ENCODE measurements at places on chromosomes 7 and 10.

GRCh38 chr10:30705625-30706149, 76.1 kb upstream of the LYZL2 start:
- DNase-seq = no peak

- DNase-seq = no peak
Measured at GRCh38 chr7:101563943-101564777, 64.9 kb downstream of the MYL10 start.

- DNase-seq = no peak
Measured at GRCh38 chr7:100087055-100087750, 1.6 kb upstream of the COPS6 start.

DNA sequence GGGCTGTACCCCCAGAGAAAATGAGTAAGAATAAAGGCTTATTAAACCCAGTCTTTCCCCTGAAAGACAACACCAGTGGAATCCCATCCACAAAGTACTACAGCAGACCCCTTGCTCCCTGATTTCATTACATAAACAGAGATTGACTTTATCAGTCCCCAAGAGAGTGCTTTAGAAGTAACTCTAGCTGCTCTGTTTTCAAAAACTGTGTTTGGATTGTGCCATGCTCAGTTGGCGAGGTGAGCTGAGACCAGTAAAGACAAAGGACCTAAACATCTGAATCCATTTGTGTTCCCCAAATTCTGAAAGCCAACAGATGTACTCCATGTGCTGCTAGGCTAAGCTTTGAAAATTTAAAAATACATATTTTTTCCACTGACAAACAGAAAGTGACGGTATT, 127.0 kb downstream of the ATE1 start:
- no peak for DNase-seq

GRCh38 chr10:128646956-128647355, 520.7 kb upstream of the MKI67 start:
- no peak for DNase-seq

DNA sequence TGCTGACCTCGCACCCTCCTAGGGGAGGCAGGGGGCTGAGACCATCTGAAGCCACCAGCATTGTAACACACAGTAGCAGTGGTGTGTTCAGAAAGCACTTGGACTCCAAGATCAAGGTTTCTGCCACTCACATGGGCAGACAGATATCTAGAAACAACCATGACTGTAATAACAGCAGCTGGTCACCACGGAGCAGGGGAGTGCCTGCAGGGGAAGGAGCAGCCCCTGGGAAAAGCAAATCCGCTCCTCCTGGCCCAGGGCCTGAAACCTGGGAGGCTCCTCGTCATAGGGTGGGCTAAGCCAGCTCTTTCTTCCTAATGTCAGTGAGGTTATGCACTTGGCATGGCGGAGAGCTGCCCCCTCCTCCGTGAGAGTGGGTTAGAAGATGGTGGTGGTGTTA, 118.4 kb upstream of the INSYN2A start:
- no peak for DNase-seq

DNA sequence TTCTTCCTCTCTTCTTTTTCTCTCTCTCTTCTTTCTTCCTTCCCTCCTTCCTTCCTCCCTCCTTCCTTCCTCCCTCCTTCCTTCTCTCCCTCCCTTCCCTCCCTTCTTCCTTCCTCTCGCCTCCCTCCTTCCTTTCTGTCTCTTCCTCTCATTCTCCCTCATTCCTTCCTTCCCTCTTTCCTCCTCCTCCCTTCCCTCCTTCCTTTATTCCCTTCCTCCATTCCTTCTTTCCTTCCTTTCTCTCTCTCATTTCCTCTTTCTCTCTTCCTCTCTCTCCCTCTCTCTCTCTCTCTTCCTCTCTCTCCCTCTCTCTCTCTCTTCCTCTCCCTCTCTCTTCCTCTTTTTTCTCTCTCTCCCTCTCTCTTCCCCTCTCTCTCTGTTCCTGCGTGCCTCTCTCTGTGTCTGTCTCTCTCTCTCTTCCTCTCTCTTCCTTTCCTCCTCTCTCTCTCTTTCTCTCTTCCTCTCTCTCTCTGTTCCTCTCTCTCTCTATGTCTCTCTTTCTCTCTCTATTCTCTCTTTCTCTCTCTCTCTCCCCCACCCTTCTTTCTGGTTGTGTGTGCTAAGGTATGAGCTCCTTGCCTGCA, 80.1 kb upstream of the PFKP start:
- no peak for DNase-seq

GRCh38 chr10:93742633-93743349, 14.9 kb upstream of the LGI1 start:
- DNase-seq = no peak

DNA sequence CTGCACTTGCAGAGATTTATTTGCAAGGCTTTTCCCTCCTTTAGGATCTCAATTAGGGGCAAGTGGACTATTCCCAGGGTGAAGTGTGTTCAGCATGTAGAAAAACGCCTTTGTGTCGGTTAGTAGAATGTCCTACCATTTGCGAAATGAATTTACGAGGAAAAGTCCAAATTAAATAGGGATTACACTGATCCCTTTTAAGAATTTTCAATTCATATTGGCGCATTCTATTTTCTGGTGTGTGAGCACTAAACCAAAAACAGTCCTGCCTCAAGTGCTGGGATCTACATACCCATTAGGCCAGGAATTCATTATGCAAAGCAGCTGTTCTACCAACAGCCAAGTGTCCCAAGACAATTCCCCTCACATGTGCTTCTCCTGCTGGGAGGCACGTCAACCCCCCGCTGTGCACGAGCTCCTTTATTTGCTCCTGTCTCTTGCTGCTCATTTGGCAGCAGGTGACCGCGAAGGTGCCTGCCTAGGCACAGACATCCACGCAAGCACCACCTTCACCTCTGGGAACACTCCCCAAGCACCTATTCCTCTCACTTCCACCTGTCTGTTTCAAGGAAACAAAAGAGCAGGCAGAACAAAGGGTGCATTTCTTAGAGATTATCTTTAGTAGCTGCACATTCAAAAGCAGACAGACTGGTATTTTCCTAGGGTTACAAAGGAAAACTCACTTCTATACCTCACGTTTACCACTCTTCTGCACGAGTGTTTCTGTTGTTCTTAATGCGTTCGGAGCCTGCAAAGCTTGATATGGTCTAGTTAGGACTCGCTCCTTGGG, 134.6 kb upstream of the FGFR2 start:
- no peak for DNase-seq

DNA sequence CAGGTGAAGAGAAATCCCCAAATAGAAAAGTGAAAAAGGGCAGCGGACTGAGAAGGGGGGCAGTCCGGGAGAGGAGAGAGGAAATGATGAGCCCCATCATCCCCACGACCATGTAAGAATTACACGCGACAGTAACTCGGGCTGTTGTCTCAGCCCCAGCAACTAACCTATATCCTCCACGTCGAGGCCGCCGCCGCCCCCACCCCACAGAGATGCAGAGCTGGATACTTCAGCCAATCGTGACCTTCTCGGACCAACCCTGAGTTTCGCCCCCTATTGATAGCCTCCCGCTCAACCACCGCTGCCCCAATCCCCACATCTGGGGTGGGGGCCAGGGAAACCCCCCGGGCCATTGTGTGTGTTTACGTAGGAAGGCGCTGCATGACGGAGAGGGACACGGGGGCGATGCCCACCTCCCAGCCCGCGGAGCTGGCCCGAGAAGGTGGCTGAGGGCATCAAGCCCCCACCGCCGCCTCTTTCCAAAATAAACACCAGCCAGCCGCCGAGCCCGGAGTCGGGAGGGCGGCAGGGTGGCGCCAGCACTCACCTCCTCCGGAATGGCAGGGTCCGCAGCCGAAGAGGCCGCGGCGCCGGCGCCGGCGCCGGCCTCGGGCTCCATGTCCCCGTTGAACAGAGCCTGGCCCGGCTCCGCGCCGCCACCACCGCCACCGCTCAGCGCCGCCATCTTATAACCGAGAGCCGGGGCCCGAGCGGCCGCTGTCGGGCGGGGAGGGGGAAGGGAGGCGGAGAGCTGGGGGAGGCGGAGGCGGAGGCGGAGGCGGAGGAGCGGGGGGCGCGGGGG, 509 bp downstream of the BRAF start:
- DNase-seq = peak; percentile 61

DNA sequence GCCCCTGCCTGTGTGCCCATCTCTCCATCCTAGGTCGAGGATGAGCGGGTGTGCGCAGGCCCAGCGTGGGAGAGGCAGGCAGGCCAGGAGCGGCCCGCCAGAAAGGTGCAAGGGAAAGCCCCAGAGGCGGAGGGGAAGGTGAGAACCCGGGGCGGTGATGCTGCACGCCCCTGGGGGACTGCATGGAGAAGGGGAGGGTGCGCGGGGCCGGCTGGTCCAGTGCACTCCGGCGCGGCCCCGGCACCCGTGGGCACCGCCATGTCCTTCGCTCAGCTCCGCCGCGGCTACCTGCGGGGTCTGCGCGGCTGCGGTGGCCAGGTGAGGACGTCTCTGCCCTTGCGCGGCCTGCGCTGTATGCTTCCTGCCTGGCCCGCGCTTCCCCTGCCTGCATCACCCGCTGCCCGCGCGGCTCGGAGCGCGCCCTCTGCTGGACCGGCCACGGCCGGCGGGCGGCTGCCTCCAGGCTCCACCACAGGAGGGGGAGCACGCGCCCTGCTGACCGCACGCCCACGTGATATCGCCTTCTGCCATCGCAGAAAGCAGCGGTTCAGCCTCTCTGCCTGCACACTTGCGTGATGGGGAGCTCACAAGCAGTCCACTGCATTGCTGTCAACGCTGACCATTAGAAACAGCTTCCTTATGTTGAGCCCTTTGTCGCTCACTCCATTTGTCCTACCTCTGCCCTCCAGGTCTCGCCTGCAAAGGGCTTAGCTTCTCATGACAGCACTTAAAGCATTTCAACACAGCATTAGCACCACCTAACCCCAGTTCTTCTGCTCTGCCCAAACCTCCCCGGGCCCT, 73.9 kb downstream of the CXCL12 start:
- DNase-seq = peak; percentile 33

DNA sequence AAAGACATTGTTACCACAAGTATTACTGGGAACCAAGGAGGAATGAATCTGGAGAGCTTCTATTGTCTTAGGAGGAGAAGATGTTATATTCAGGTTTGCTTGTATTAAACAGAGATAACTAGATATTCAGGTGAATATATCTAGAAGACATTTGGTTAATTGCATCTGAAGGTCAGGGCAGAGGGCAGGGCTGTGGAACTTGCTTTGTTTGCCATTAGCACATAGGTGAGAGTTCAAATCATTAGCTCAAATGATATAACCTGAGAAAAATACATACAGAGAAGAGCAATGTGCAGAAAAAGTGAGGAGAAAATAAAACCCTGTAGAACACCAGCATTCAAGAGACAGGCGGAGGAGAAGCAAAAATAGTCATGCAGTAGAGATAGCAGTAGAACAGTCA, 116.8 kb downstream of the DNAJB9 start:
- no peak for DNase-seq

- DNase-seq = no peak
Measured at GRCh38 chr7:94810496-94810895, 96.9 kb upstream of the PPP1R9A start.

DNA sequence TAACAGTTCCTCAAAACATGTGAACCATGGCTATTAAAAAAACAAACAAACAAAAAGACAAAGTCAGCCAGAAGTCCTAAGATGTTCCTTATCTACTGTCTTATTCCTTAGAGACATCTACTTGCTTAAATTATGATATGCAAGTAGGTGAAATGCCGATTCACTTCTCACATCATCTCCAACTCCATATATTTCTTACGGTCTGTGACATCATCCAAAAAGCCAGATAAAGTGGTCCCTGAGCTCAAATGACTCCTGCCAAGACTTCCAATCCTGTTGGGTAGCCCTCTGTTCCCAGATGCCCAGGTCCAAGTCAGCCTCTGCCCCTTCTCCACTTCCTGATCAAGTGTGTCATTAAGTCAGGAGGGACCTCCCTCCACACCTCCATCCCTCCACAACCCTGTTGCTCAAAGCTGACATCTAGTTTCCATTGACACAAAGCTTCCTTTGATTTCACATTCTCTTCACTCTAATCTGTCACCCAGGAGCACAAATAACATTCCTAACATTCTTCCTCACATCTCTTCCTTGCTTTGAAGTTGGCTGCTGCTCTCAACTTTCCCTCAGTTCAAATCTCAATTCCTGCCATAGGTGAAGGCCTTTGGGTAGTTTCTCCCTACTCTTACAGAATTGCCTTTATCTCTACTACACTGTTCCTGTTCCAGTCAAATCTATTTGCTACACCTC, 56.1 kb upstream of the PDLIM1 start:
- no peak for DNase-seq

- no peak for DNase-seq
Measured at GRCh38 chr7:156703209-156703608, 62.6 kb downstream of the RNF32 start.

DNA sequence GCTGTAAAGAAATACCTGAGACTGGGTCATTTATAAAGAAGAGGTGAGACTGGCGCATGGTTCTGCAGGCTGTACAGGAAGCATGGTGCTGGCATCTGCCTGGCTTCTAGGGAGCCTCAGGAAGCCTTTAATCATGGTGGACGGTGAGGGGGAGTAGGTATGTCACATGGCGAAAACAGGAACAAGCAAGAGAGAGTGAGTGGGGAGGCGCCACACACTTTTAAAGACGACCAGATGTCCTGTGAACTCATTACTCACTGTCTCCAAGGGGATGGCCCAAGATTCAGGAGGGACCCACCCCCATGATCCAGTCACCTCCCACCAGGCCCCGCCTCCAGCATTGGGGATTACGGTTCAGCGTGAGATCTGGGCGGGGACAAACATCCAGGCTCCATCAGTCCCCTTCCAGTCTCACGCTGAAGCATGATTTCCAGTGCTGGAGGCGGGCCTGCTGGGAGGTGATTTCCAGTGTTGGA, 3.2 kb downstream of the ZNF316 start:
- DNase-seq = no peak

GRCh38 chr10:71052076-71052660, 160.2 kb upstream of the UNC5B start:
- DNase-seq = no peak

DNA sequence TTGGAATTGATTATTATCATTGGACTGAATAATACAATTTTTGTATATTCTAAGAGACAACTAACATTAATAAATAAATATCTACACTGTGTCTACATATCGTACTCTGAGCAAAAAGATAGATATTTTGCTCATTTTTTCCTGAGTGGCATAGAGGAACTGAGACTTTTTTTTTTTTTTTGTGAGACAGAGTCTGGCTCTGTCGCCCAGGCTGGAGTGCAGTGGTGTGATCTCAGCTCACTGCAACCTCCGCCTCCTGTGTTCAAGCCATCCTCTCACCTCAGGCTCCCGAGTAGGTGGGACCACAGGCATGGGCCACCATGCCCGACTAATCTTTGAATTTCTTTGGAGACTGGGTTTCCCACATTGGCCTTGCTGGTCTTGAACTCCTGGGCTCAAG, 14.0 kb downstream of the KMT2E start:
- DNase-seq = no peak

- no peak for DNase-seq
Measured at GRCh38 chr10:33483816-33484190, 149.3 kb upstream of the NRP1 start.

DNA sequence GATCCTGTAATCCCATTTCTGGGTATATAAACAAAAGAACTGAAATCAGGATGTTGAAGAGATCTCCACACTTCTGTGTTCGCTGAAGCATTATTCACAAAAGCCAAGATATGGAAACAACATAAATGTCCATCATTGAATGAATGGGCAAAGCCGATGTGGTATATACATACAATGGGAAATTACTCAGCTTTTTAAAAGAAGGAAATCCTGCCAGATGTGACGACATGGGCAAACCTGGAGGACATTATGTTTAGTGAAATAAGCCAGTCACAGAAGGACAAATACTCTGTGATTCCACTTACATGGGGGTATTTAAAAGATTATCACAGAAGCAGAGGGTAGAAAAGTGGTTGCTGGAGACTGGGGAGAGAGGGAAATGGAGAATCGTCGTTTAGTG, 23.9 kb upstream of the FAM107B start:
- DNase-seq = no peak

- DNase-seq = no peak
Measured at GRCh38 chr7:24881623-24882022, 98.4 kb downstream of the OSBPL3 start.
